Activated T-cell treated with anti-CD3 and anti-CD28 coated beads for 48 hours (primary cell): ENCODE measurements at places on chromosomes 12 and 14.

DNA sequence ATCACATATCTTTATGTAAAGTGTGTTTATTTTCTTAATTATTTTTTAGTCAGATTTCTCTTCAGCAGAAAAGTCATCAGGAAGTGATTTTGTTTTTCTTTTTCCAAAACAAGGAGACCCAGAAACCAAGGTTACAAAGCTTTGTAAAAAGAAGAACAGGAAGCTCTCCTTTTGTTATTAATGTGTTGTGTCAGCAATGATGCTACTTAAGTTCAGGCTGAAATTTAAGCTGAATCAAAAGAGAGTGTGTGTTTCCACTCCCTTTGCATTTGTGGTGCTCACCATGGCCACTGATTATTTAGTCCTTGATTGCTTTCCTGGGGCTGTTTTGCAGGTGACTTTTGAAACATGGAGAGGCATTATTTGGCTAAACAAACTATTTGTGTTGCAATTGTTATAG is 155.3 kb upstream of the ATP2B1 start:
- no peak for DNase-seq

GRCh38 chr12:94309373-94309772 is 150.3 kb downstream of the CEP83 start:
- DNase-seq, result no peak

DNA sequence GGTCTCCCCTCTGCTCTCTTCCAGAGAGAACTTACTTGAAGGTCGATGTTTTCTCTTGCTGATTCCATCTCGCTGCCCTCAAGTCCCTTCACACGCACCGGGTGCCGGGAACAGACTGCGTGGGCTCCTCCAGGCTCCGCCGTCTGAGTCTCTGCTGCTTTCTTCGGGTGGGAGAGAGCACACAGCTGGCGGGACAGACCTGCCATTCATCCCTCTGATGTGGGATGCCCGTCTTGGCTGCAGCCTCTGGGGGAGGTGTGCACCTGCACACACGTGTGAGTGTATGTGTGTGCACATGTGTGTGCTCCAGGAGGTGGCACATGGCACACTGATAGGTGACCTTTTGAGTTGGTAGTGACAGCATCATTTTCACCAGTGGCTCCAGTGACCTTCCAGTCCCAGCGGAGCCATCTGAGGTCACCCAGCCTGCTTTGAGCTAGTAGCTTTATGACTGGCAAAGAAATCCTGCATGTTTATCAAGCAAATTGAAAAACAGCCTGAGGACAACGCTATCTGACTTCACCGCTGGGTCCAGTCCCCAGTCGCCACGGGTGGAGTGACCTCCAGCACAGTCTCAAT is at the start of gene NINJ2:
Gene NINJ2 (minus strand): TSS at position 153 of the 579 bp plus-strand sequence. CDS start 85 bp downstream, at position 68.
- DNase-seq, result no peak

DNA sequence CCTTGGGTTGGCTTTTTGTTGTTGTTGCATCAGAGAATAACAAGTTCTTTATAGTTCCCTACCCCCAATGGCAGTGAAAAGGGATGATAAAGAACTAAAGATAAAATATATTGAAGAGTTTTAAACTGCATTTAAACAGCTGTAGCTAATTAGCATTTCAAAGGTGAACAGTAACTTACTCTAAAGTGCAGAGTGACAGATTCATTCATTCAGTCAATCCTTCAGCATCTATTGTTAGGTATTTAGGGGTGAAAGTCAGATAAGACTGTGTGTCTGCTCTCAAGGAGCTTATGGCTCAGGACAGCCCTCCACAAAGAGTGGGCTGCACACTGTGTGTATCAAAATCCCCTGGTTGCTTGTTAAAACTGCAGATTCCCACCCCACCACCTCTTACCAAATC is 146.1 kb downstream of the SSPN start:
- no peak for DNase-seq

DNA sequence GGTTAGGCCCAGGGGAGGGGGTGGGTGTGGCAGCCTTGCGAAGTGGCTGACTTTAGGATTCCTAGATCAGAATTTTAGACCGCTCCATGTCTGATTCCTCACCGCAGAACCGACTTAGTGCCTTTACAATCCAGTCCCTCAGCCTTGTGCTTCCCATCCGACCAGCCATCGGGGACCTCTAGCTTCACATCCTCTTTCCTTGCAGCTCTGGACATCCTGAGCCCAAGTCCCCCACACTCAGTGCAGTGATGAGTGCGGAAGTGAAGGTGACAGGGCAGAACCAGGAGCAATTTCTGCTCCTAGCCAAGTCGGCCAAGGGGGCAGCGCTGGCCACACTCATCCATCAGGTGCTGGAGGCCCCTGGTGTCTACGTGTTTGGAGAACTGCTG is 557 bp downstream of the COPS7A start:
- peak; percentile 26 for DNase-seq

- DNase-seq, result no peak
Observed at GRCh38 chr14:61247935-61248334, 33.2 kb downstream of the TMEM30B start.

DNA sequence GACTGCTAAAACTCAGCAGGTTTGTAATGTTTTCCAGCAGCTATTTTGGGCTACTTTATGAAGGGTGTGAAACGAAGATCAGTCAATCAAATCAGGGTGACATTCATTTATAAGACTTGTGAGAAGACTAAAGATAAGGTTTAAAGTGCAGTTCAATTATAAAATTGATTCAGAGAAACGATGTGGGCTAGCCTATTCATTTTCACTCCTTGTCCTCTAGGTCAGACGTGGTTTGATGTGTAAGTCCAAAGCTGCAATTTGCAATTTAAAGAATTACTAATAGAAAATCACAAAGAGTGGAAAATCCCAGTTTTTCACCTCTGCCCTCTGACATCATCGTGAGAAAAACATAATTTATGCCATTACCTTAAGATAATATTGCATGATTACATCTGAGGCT is 243.5 kb upstream of the NOVA1 start:
- no peak for DNase-seq

DNA sequence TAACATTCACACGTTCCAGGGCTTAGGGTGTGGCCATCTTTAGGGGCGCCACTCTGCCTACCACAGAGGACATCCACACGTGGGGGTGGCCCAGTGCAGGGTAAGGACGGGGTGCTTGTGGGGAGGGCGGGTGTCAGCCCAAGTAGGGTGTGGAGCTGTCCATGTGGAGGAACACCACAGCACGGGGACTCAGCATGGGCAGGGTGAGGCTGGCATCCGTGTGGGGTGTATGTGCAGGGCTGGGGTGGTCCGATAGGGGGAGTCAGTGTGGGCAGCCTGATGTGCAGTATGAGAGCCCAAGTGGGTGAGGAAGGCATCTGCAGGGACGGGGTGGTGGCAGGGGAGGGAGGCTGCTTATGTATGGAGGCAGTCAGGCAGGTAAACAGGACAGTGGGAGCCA is 17.7 kb downstream of the PSMC1 start:
- no peak for DNase-seq
